BE2C (cell line): ENCODE measurements at places on chromosomes 3 and 15.

GRCh38 chr15:71562251-71562650 is 248.1 kb upstream of the NR2E3 start:
- DNase-seq: no peak

DNA sequence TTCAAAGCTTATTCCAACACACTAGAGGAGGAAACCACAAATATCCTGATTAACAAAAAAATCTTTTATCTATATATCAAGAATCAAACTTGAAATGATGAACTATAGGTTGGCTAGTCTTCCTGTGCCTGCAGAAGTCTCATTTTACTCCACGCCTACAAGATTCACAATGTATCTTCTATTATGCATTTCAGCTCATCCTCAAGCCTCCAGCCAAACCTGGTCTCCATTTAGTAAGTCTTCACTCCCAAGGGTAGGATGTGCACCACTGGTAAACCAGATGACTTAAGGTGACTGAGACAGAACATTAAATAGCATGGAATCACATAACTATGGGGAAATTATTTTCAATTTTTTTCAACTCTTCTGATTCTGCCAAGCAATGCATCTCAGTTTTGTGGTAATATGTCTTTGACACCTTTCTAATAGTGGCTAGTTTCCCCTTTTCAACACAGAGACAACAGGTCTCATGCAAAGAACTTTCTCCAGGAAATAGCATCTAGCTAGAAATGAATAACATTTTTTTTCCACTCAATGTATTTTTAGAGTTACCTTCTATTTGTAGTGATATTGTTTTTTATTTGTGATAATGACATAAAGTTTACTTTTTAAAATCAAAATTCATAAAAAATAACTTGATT is 166.9 kb downstream of the TNIK start:
- DNase-seq: no peak

DNA sequence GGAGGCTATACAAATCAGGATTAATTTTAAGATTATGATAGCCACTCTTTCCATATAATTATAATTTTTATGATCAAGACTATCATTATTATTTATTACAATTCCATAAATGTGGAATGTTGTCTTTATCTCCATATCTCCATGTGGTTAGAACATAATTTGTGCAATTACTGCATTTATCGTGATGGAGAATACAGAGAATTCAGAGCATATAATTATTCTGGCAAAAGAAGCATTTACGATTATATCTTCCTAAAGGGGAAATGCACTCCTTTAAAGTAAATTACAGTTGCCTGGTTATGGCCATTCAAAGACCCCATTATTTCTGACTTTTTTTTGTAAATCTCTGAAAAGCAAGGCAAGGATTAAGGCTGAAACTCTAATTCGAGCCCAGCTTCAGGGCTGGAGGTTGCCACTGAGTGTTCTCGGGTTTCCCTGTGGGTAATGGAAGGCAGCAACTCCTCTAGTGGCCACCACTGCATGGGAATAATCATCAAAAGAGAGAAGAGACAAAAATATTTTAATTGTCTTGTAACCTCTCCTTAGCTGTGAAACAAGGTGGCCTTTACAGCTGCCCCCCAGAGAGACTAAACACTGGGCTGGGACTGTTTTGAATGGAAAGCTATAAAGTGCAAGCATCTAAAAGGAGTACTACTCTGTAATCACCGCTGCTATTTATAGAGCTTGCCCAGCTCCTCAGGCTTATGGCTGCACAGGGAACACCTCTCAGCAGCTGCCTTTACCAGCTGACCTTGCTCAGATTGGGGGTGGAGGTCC is 59.8 kb upstream of the PRTG start:
- no peak for DNase-seq

- no peak for DNase-seq
Observed at GRCh38 chr3:123143669-123144411, 57.9 kb upstream of the SEC22A start.

GRCh38 chr3:128484404-128485281 is 8.4 kb downstream of the GATA2 start:
- peak; percentile 74 for DNase-seq

DNA sequence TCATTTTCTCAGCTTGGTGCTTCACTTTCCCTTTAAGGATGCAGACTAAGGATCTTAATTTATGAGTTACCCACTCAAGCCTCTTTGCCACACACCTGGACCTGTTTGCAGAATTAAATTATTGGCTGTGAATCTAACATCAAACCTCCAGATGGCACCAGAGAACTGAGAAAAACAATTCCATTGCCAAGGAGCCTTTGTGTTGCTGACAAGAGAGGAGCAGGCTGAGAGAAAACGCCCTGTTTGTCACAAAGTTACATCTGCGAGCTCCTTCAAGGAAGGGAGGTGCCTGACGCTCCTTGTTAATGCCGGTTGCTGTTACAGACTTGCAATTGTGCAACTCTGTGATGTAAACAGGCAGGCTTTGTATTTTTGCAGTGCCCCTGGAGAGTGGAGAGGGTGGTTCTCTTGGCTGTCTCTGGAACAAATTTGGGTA is 36.3 kb upstream of the TMC3 start:
- peak; percentile 24 for DNase-seq

GRCh38 chr15:60865507-60865906 is 363.6 kb downstream of the RORA start:
- DNase-seq: no peak

GRCh38 chr3:133210656-133211055 is 172.5 kb downstream of the TMEM108 start:
- no peak for DNase-seq

DNA sequence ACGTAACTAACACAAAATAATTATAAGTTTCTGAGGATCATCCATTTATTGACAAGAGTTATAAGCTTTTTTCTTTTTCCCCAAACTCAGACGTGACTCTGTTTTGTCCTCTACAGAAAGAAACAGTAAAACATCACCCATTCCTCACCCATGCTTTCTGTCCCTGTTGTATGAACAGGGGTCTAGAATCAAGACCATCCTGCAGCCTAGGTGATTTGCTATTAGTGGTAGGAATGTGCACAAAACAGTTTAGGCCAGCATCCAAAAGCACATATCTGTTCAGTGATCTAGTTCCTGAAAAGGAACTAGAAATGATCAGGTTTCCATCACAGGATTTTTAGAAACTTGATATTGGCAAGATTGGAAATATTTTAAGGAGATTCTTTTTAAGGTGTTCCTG is 527.6 kb downstream of the SOX2 start:
- no peak for DNase-seq

- no peak for DNase-seq
Observed at GRCh38 chr15:94397337-94397736, 166.0 kb downstream of the MCTP2 start.

- no peak for DNase-seq
Observed at GRCh38 chr3:133209871-133210550, 171.8 kb downstream of the TMEM108 start.

GRCh38 chr3:80734483-80734882 is 966.7 kb upstream of the ROBO1 start:
- DNase-seq: no peak
